Endothelial cell of umbilical vein (primary cell): ENCODE measurements at places on chromosomes 5 and 9.

DNA sequence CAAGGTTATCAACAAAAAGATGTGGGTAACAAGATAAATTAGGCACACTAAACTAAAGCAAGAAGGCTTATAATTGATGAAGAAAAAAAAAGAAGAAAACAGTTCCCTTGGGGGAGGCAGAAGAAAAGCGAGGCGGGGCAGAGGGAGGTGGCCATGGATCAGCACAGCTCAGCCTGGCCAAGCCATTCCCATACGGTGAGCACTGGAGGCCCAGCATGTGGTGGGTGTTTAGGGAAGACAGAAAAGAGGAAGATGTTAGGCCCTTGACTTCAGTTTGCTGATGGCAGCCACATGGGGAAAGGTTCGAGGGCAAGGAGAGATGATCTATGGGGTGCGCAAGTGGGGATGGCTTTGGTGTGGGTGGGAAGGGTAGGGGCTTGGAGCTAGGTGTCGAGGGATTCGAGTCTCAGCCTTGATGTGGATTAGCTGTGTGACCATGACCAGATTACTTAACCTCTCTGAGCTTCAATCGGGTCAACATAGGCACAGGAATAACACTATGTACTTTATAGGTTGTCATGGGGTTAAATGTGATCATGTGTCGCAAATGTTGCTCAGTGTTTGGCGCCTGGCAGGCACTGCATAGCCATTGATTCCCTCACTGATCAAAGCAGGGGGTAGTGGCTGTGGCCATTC lies 10.3 kb upstream of the STC2 start:
- no peak for DNase-seq

DNA sequence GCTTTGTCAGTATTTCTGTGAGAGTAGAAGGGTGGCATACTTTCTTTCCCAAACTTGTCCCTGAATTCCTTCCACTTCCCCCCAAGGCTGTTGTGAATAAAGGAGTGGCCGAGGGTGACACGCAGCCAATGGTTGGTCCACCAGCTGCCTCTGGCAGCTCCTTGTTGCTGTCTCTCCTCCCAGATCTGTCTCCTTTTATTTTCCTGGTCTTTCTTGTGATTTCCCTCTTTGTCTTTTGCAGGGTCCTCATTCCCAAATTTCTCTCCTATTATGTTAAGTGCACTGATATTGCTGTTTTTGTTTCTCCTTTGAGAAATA lies 137.5 kb upstream of the HMHB1 start:
- no peak for DNase-seq

GRCh38 chr5:94045839-94046782 lies 304.7 kb upstream of the POU5F2 start:
- no peak for DNase-seq

DNA sequence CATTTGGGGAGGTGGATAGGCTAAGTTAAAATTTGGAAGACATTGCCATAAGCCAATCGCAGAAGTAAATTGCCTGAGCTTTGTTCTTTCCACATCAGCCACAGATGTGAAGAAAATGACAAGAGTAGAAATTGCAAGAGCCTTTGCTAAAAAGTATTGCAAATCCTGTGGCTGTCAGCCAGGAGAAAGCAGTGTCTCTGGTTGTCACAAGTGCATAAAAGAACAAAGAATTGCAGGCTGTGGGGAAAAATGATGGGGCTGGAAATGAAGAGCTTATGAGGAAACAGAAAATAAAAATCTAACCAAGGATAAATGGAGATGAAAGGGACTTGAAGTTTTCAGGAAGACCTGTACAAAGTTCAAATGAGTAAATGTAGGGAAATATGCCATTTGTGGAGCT lies 344.8 kb downstream of the CSNK1G3 start:
- no peak for DNase-seq

DNA sequence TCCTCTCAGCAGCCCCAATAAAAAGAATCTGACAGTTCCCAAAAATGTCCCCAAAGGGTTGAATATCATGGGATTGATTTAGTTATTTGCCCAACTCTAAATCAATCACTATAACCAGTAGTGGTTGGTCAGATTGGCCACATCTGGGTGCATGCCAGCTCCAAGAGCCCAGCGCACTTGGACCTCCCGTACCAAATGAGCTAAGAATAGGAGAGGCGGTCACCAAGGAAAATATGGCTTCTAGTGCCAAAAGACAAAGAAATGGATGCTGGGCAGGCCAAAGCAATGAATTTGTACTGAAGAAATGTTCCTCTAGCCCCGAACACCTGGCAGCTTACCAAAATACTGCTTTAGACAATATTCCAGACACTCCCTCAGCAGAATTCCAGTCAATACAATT lies 80.3 kb downstream of the RCL1 start:
- DNase-seq: no peak

DNA sequence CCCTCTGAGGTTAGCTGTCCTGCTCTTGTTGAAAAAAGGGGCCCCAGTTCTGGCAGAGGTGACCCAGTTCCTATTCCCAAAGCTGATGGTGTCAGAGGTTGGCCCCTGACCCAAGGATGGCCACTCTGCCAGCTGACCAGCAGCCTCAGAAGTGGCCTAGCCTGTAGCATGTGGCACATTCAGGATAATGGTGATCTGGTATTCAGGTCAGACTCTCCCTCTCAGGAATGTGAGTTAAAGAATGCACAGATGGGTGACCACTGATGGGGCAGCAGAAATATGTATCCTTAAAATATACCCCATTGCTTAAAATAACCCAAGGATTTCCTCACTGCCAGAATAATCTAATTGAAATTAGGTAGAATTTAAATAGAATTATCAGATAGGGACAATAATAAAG lies 369.2 kb downstream of the SEMA5A start:
- no peak for DNase-seq

DNA sequence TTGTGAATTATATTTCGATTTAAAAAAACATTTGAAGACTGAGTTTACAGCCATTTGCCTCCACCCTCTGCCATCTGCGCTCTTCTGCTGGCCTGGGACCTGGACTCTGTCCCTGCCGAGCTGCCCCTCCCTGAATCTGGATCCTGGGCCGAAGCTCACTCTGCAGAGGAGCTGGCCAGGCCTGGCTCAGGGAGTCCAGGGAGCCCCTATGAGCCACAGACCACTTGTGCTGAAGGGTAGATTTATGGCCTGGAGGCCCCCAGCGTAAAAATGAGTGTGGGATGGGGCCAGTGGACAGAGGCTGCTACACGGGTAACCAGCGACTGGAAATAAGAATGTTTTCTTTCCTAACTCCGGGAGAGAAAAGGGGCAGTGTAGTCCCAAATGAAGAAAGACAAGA lies 129.8 kb downstream of the FGF18 start:
- no peak for DNase-seq

GRCh38 chr9:137705443-137705863 lies 86.6 kb downstream of the EHMT1 start:
- no peak for DNase-seq

- no peak for DNase-seq
Measured at GRCh38 chr5:122429545-122430318, 117.7 kb downstream of the SNCAIP start.

DNA sequence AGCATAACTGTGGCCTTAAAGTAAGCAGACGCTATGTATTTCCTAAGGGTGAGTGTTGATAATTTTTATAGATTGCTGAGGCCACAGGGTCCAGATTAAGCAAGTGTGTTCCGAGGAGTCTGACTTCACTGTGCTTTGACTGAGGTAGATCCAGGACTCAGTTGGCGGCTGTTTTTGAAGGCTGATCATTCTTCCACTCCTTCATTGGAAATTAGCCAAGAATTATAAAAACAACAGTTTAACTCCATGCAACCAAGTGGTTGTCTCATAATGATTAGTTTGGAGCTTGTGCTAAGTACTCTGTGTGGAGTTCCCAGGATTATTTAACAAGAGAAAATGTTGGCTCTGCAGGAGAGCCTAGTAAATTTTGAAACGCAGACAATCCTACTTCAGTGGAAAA lies 19.1 kb downstream of the IQGAP2 start:
- DNase-seq: no peak

DNA sequence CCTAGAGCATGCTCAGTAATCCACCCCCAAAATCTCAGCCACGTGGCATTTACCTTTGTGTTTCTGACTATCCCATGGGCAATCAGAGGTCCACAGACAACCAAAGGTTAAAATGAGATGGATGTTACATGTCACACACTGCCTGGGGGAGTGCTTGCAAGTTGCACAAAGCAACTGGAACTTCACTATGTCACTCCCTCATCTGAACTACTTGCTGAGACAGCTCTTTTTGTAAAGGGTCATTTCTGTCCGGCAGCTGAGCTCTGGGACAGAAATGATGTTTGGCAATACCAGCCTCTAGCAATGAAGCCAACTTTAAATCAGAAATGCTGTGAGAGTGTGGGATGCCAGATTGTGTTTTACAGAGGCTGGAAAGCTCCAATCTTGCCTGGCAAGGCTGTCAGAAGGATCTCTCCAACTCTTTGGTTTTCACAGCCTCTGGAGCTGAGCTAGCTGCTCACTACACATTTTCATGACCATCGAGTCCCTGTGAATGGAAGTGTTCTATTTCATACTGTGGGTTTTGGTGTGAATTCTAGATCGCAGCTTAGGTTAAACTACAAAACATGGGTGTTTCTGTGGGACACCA lies 66.3 kb upstream of the TMEM215 start:
- DNase-seq: no peak

DNA sequence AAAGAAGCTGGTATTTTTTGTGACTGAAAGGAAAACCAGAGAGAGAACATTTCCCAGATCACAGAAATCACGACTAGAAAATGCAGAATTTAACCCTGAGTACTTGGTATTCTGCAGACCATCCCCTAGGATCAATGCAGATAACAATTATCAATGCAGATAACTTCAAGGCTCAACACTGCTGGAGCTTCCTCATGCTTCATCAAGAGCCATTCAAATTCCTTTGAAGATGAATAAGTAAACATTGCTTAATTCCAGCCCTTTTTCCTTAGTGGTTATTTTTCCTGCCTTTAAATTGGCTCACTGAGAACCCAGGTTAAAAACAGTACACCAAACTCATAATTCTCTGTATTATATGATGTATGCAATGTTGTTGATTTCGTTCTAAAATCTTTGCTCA lies 370.1 kb upstream of the TLE4 start:
- no peak for DNase-seq

GRCh38 chr5:123545506-123545905 lies 33.5 kb downstream of the CSNK1G3 start:
- peak; percentile 27 for DNase-seq

- DNase-seq: no peak
Measured at GRCh38 chr5:123452401-123452800, 29.2 kb upstream of the CEP120 start.

DNA sequence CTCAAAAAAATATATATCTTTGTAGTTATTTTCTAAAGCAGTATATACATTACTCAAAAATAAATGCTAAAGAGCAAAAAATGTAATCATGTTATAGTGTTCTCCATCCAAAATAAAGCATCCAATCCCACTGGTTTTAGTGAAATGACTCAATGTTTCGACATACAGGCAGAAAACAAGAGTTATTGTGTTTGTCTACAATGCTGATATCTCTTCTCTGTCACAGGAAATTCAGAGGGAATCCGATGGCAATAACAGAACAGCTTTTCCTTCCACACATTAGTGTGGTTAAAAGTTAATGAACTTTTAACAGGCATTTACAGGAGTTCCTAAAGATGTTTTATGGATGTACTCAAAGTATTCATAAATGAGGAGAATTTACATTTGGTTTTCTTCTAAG lies 12.0 kb downstream of the TTC33 start:
- no peak for DNase-seq

DNA sequence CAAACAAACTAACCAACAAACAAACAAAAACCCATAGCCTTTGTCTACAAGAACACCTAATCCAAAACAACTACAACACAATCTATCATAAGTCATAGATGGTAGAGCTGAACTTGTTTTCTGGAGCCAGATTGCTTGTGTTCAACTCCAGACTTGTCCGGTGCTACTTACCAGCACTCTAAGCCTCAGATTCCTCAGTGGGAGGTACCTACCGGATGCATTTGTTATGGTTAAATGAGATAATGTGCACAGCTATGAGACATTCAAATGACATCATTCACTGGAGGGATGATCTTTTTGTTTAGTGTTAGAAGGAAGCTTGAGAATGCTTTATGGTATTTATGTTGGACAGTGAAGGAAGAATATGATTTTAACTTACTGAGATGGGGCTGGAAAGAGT lies 592.9 kb upstream of the C9orf72 start:
- no peak for DNase-seq

- DNase-seq: no peak
Measured at GRCh38 chr5:1538741-1539392, 15.1 kb upstream of the LPCAT1 start.

DNA sequence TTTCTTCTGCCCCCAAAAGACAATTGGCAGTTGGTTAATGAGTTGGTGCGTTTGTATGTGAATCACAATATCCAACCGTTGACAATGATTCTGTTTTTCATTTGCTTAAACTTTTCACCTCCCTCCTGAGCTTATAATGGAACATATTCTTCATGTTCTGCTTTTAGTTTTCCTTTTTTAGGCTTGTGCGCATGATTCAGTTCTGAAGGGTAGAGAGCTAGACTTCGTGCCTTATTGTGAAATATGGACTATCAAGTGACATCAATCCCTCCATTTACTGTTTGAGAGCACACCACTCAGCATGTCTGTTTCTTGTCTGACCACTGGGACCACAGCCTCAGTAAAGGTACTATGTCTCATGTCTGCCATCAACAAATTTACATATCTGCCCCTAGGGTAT lies 30.5 kb upstream of the LPAR1 start:
- DNase-seq: no peak

DNA sequence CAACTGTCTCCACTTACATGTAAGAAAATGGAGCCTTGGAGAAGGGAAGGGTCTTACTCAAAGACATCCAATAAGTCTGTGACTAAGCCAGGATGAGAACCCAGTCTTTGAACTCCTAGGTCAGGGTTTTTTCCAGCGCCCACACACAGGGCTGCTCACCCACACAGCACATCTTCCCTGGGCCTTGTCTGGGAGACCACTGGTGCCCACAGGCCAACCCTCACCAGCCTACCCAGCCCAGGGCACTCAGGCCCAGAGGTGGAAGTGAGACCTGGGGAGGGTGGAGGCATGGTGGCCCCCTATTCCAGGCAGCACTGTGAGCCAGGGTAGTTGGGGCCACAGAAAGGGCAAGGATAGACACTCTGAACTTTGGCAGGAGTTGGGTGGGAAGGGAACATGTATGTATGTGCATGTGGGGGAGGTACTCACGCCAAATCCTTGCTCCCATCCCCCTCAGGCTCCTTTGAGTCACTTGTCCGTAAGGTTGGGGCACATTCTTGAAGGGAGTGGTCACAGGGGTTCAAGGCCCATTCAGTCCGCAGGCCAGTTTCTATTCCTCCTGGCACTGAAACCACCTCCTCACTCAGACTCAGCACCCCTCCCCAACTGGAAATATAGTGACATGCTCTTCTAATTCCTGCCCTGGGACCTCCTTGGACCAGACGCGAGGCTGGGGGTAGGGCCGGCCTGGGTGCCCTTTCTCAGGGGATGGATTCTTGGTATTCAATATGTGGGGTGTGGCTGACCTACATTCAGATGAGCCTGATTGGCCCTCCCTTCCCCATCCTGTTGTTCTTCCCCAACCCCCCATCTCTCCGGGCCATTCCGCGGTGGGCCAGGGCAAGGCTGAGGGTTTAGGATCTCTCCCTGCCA lies 2.9 kb upstream of the SLC4A9 start:
- no peak for DNase-seq

GRCh38 chr5:139394123-139394653 lies 716 bp downstream of the PROB1 start:
- DNase-seq: peak; percentile 34

- peak; percentile 88 for DNase-seq
Measured at GRCh38 chr5:73796164-73797131, 170.5 kb downstream of the ARHGEF28 start.

GRCh38 chr9:124261736-124262648 lies 4.2 kb downstream of the NEK6 start:
- peak; percentile 16 for DNase-seq
